ENCODE measurements at places on chromosomes 4 and X. TPM values are rescaled to one million over a fixed set of nuclear protein-coding genes. Genes with fewer than 3 reads are reported as not detected.

Gene GUCY1A1
- 35.9 TPM for total RNA-seq

Gene HPGD
- 10.7 TPM for total RNA-seq

Gene SUPT20HL2
- total RNA-seq: not detected

Gene SYNPO2
- total RNA-seq: 8.8 TPM

Gene ODAPH
- not detected for total RNA-seq

Gene ARSD
- 22.0 TPM for total RNA-seq

Gene GYPE
- 0.73 TPM for total RNA-seq

Gene WAS
- 0.27 TPM for total RNA-seq

GRCh38 chr4:106266201-106266600 lies 49.8 kb downstream of the TBCK start:
- DNase-seq: no peak

DNA sequence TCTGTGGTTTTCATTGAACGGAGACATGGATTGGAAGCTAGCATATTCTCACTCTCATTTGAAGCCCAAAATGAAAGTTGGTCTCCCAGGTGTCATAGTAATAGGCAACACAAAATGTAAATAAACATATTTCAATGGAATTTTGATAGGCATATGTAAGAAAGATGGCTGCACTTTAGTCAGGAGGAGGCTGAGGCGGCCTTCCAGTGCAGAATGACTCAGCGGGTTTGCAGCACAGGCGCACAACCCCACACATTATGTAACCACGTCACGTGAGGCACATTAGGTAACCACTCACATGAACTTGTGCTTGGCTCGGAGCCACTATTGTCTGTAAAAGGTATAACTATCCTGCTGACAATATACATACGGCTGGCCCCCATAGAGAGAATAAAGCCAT lies 381.7 kb downstream of the GPAT3 start:
- DNase-seq: no peak

- no peak for DNase-seq
Measured at GRCh38 chr4:154738426-154738825, 5.4 kb upstream of the LRAT start.

DNA sequence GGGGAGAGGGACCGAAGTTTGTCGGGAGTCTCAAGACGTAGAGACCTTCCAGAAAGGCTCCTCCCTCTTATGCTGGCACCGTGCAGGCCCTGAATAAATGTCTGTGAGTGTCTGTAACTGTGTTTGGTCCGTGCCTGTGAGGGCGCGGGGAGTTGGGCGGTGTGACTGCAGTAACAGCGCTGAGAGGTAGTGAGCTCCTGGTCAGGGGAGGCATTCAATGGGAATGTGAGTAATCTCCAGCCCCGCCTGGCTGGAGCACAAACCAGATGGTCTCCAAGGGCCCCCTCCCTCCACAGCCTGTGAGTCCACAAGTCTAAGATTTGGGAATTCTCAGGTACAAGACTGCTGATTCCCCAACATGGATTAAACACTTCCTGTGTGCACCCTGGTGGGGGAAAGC lies 100.0 kb downstream of the HMX1 start:
- no peak for DNase-seq

- DNase-seq: no peak
Measured at GRCh38 chr4:104719539-104720230, 225.0 kb upstream of the CXXC4 start.

- DNase-seq: no peak
Measured at GRCh38 chr4:108024085-108024877, 34.6 kb downstream of the HADH start.

DNA sequence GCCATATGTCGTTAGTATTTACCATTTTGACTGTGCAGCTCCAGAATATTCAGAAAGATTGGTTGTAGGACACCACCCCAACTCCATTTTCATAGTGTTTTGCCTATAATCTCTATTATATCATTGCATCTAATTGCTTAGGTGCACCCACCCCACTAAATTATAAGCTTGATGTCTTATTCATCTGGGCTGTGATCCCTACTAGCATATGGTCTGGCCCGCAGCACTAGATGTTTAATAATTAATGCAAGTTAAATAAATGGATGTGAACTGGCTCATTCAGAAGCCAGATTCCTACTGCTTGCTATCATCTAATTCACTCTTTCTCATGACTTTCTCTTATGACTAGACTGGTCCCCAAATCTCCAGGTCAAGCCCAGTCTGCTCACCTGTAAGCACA lies 143.5 kb downstream of the RELL1 start:
- no peak for DNase-seq

DNA sequence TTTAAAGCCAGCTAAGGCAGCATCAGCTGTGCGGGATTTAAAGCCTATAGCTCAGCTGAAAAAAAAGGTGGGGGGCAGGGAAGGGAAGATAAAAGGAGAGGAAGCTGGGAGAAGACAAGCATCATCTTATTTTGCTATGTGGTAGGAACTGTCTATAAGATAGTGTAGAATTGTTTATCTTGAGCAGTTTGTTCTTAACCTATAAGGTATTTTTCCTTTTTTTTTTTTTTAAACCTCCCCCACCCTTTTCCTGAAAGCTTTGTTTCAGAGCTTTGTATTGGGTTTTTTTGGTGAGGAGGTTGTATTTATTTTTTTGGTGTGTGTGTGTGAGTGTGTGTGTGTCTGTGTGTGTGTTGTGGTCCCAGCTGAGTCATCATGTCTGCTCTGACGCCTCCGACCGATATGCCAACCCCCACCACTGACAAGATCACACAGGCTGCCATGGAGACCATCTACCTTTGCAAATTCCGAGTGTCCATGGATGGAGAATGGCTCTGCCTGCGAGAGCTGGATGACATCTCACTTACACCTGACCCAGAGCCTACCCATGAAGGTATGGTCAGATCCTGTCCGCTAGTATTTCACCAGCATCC lies 531 bp downstream of the RUFY3 start:
- DNase-seq: peak; percentile 60

DNA sequence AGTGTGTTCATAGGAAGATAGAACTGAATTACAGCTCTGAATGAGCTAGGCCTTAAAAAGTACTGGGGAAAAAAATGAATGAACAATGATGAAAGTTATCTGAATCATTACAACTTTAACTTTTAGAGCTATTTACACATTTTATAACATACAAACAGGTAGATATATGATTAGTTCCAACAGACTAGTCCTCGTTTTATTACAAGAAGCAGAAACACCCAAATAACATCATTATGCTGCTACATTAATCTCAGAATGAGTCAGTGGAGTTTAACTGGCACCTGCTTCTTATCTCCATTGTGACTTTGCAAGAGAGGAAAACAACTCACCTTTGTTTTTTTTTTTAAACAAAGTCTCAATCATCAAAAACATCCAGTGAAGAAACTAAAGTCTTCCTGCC lies 15.2 kb downstream of the ATP8A1 start:
- no peak for DNase-seq

DNA sequence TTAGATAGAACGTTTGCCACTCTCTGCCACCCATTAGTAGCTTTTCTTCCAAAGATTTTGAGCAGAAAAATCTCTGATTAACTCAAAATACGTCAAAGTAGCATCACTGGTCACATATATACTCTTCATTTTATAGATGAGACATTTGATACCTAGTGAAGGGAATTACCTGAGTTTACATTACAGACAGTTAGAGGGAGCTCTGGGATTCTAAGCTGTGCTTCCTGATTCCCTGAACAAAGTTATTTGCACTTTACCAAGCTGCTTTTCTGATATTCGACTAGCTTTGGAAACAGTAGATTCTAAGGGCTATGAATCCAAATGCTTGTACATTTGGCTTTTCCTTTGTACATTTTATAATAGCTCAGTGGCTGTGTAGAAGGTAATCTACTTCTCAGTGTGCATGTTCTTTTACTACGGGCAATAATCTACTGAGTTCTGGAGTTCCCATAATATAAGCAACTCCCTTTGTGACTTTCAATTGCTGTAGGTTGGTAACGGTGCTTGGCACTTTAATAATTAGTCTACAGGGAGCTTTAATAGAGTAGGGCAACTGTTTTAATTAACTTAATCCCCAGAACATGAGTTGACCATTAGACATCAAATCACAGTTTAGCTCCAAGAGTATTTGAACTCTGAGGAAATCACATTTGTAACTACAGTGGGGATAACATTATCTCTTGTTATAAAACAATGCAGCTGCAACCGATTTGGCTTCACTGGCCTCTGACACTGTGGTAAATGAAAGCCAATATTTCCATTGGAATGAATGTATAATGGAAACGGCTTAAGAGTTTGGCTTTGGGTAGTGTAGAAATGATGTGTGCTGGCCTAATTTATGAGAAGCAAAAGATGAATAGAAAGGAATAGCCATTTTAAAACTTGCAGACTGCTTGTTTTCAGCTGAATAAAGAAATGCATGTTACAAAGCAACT lies 1602.4 kb downstream of the STIM2 start:
- no peak for DNase-seq

GRCh38 chr4:148426643-148427042 lies 15.6 kb downstream of the NR3C2 start:
- DNase-seq: no peak

DNA sequence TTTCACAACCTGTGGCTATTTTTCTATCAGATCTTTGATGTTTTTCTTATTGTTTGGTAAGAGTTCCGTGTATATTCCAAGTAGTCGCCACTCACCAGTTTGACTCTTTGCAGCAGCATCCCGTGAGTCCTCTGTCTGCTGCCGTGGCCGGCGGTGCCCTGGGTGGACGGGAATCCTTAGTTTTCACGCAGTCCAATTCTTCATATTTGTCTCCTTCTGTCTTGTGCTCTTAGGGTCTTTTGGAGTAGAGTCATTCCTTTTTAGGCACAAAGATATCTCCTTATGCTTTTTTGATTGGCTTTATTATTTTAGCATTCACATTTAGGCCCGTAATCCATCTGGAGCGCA lies 94.9 kb upstream of the MSX1 start:
- no peak for DNase-seq

- no peak for DNase-seq
Measured at GRCh38 chr4:94507281-94507680, 55.5 kb downstream of the PDLIM5 start.

DNA sequence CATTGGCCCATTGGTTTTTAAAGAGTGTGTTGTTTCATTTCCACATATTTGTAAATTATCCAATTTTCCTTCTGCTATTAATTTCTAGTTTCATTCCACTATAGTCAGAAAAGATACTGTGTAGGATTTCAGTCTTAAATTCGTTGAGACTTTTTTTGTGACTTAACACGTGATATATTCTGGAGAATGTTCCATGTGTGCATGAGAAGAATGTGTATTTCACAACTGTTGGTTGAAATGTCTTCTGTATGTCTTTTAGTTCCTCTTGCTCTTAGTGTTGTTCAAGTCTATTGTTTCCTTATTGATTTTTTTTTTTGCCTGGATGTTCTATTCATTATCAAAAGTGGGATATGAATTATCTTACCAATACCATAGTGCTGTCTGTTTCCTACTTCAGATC lies 606.9 kb downstream of the RPA4 start:
- no peak for DNase-seq

GRCh38 chr4:172486531-172486930 lies 673.3 kb downstream of the GALNTL6 start:
- no peak for DNase-seq

DNA sequence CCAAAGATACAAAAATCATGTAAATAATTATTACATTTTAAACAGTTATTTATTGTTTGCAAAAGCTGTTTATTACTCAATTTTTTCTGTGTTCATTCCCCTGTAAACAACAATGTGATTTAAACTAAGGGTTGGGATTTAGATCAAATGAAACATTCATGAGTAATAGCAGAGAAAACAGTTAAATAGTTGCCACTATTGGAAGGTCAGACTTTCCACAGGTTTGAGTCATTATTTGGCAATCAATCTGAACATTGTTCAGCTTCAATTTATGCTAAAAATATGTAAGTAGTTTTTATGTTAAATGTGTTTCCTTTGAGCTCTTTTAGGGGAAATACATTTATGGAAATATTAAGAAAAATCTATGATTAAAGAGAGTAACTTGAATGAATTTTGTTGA lies 144.9 kb downstream of the STIM2 start:
- no peak for DNase-seq

All from cerebellum (tissue), 4 donors.